ENCODE measurements at places on chromosomes 12 and 14.

GRCh38 chr12:42099433-42099832 lies 45.2 kb downstream of the GXYLT1 start:
- DNase-seq = no peak

- no peak for DNase-seq
These were observed 466.5 kb upstream of the SOX5 start for GRCh38 chr12:24415934-24416333.

GRCh38 chr14:51865953-51866747 lies 5.7 kb downstream of the GNG2 start:
- DNase-seq = no peak

DNA sequence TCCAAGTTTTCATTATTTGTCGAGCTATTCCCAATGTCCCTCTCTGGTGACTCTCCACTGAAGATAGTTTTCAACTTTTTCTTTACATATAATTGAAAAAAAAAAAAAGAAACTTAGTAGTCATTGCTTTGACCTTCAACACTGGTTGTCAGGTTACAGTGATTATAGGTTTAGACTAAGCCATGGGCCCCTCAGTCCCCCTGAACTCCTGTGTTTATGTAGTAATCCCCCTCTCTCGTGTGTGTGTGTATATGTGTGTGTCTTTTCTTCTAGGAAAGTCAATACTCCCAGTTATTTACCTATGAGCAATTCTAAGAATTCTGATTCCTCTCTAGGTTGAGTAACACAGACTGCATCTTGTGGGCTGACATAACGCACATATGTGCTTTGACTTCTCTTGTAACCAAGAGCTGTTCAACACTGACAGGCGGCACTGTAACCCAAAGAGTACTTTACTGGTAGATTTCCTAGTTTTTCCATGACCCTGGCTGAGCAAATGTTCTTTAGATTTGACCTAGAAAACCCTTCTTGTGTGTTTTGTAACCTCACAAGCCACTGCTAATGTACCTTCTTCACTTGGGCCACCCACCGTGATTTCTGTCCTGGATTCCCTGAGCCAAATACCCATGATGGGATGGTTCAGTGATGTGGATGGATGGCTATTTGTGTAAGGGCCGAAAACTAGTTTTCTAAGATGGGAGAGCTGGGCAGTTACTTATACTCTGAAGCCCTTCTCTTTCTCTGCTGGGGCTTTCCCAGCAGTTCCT lies 15.0 kb upstream of the MANSC4 start:
- DNase-seq = no peak

- no peak for DNase-seq
These were observed 2.2 kb downstream of the CLEC14A start for GRCh38 chr14:38253676-38254075.

GRCh38 chr14:103408491-103409155 lies 23.4 kb downstream of the MARK3 start:
- no peak for DNase-seq

- DNase-seq = no peak
These were observed 159.5 kb upstream of the DYRK2 start for GRCh38 chr12:67489007-67489406.

GRCh38 chr12:54350743-54351142 lies 13.5 kb downstream of the GPR84 start:
- no peak for DNase-seq

DNA sequence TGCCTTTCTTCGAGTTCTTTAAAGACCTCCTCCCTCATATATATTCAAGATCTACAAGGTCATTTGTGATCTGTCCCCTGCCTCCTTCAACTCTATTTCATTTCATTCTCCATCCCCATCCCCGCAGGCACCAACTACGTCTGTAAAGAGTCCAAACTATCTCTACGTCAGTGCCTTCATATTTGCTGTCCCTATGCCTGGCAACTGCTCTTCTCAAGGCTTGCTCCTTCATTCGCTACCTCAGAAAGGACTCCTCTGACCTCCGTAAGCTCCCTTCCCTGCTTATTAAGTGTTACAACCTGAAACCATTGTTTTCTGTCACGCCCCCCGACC lies 650 bp downstream of the LLPH start:
- DNase-seq = no peak

DNA sequence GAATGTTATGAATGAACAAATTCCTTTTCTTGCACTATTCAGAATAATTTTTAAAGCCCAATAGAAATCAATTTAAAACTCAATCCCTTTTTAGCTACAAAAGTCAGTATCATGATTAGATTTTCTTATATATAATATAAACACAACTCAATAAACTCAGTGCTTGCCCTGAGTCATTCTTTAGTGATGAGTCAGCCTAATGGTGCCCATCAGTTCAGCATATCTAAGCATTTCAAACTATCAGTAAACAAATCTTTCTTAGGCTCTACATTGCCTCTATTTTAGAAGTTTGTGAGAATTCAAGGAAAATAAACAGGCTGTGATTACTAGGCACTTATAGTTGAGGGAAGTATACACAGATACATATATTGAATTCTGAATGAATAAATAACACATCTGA lies 179.6 kb downstream of the NELL2 start:
- no peak for DNase-seq

DNA sequence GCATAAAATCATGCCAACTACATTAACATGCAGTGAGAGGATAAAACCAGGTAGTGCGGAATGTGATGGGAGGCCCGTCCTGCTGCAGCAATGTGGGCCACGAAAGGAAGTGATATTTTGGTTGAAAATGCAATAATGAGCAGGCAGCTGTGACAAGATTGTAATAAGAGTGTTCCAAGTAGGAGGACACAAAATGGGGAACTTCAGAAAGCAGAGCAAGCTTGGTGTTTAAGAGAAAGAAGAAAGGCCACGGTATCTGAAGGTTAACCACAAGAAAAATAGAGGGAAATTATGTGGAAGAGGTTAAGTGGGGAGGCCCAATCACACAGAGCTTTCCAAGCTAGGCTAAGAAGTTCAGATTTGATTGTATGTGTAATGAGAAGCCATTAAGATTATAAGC lies 34.3 kb downstream of the OVCH1 start:
- DNase-seq = no peak

DNA sequence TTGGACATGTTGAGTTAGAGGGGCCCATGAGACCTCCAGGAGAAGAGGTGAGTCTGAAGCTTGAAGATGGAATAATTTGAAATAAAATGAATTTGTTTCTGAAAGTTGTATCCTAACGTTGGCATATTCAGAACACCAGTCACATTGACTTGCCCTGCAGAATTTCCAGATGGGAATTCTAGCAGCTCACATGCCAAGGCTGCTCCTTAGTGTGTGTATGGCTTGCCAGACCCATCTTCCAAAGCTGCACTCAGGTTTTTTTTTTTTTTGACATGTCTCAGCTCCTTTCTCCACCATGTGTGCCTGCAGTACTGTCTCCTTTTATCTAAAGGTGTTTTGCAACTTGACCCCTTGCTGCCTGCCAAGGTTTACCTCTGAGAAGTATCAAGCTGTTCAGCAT lies 261.9 kb downstream of the NRXN3 start:
- no peak for DNase-seq

- DNase-seq = no peak
These were observed 524.8 kb upstream of the ATP2B1 start for GRCh38 chr12:90233168-90234100.

- DNase-seq = no peak
These were observed 90.6 kb upstream of the SLCO1C1 start for GRCh38 chr12:20604408-20605067.

DNA sequence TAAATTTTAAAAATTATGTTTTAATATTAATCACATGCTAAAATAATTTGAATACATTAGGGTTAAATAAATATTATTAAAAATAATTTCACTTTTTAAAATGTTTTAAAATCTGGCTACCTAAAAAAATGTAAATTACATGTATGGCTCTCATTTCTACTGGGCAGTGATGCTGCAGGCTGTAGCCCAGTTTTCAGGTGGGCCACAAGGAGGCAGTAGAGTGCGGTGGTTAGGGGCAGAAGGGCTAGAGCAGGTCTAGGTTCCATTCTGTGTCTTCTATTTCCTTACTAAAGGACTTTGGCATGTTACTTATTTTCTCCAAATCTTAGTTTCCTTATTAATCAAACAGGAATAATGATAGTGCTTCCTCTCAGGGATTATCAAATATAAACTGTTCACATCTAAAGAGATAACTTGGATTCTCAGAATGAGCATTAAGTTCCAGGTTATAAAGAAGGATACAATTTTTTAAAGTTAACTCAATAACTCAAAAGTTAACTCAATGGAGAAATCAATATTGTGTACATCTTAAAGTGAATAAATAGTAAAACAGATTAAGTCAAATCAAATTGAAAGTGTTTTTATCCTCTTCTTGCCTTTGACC lies 54.9 kb upstream of the OVCH1 start:
- peak; percentile 74 for DNase-seq

GRCh38 chr12:52172956-52173355 lies 18.9 kb downstream of the KRT80 start:
- DNase-seq = no peak

DNA sequence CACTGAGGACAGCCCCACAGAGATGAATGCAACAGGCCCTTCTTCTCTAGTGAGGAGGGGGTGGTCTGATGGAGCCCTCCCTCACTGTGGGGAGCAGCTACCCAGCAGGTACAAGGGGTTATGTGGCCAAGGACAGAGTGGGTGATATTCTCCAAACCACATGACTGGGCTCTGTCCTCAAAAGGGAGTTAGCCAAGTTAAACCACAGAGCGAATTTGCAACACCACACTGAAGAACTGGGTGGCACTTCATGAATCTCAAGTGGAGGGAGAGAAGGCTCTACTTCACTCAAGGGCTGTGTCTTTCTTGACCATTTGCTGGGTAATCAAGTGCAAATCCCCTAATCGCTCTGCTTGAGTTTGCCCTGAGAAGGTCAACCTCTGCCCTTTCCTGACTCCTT lies 12.5 kb downstream of the GPR68 start:
- no peak for DNase-seq

DNA sequence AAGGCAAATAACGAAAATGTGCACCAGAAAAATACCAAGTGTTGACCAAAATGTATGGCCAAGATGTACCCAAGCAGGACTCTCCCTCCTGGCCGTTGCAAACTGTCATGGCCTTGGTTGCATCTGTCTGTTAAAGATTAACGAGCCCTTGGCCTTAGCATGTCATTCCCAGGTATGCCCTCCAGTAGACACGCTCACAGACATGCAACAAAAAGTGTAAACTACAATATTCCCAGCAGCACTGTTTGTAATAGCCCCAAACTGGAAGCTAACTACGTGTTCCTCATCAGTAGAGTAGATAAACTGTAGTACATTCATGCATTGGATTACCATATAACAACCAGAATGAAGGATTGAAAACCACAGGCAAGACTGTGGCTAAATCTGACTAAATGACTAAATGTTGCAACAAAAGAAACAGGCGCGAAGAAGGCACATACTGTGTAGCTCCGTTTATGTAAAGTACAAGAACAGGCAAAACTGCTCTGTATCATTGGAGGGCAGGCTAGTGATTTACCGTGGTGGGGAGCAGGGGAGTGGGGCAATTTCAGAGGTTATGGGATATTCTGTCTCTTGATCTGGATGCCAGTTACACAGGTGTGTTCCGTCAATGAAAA lies 232.8 kb upstream of the DIO3 start:
- DNase-seq = no peak

GRCh38 chr12:75553398-75553797 lies 42.0 kb upstream of the KRR1 start:
- no peak for DNase-seq

- DNase-seq = no peak
These were observed 362.2 kb upstream of the DDHD1 start for GRCh38 chr14:53515276-53515675.

GRCh38 chr12:3803865-3804472 lies 51.1 kb upstream of the CRACR2A start:
- peak; percentile 68 for DNase-seq

GRCh38 chr12:1559676-1560091 lies 34.7 kb downstream of the FBXL14 start:
- DNase-seq = no peak

- DNase-seq = no peak
These were observed 833.1 kb upstream of the SEL1L start for GRCh38 chr14:82366803-82367202.
